Fibroblast of the aortic adventitia (primary cell): ENCODE measurements at places on chromosomes 2 and 18. TPM values are rescaled to one million over a fixed set of nuclear protein-coding genes. Genes with fewer than 3 reads are reported as not detected.
A peak's percentile ranks its signal among the peaks of the same experiment; 100 is the strongest.

SP5 gene
- total RNA-seq: not detected in 2 replicates

C2orf66 gene
- total RNA-seq: 0.27 TPM in 1 of 2 replicates, not detected in the other

NT5DC4 gene
- not detected in 2 replicates for total RNA-seq

- no peak for DNase-seq
Observed at GRCh38 chr2:239326831-239327535, 73.8 kb downstream of the HDAC4 start.

WIPF1 gene
- total RNA-seq: 20.5 and 24.6 TPM in 2 replicates

DNA sequence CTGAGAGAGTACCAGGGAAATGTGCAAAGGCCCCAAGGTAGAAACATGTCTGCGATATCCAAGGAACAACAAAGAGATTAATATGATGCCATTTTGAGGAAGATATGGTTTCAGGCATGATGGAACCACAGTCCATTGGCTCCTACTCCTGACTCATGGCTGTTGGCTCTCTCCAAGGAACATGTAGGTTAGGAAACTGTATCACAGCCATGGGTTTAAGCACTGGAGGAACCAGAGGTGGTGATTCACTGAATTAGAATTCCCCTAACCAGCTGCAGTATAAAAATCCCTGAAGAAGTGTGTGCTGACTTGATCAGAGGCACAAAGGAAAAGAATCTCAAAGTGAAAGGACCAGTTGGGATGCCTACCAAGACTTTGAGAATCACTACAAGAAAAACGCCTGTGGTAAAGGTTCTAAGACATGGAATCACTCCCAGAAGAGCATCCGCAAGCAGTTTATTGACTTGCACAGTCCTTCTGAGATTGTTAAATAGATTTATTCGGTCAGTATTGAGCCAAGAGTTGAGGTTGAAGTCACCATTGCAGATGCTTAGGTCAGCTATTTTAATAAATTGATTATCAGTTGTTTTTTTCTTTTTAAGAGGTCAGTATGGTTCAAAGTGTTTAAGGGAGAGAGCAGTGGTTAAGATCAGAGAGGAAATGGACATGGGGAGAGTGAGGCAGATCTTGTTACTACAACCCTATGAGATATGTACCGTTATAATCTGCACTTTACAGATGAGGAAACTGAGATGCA, 110.7 kb upstream of the OTX1 start:
- peak; percentile 84 for DNase-seq

DNA sequence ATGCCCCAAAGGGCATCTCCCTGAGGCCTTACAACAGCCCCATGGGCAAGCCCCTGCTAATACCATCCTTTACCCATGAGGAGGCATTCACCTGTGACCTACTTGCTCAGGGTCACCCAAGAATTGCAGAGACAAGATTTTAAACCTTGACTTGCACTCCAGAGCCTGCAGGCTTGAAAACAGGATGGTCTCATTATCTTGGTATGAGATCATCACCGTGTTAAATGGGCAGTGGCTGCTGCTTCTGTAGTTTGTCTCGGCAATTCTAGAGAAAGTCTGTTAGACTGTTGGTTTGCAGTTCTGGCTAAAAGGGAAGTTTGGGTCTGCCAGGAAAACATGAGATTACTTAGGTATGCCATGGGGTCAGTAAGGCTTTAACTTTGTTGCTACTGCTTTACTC, 698.9 kb downstream of the GALR1 start:
- DNase-seq: no peak

GRCh38 chr2:149858216-149858615, 270.6 kb upstream of the MMADHC start:
- DNase-seq: peak; percentile 64

SPATA3 gene
- not detected in 2 replicates for total RNA-seq

KCNIP3 gene
- total RNA-seq: 0.25 and 2.9 TPM in 2 replicates

LRATD1 gene
- total RNA-seq: 0.08 and 0.36 TPM in 2 replicates

DNA sequence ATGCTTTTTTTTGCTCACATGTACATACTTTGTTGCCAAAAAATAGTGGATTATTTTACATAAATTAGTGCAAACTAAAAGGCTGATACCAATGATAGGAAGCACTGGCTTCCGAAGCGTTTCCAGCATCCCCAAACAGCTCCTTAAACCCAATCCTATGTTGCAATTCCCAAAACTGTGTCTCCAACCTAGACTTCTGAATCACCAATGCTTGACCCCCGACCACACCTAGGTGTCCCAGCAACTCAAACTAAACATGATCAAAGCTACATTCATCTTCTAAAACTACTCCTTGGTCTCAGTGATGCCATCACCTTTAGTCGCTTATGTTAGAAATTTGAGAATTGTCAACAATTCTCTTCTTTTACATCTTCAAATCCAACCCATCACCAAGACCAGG, 13.4 kb downstream of the ATP8B1 start:
- DNase-seq: no peak

- DNase-seq: peak; percentile 90
Observed at GRCh38 chr2:55111570-55112228, 61.4 kb upstream of the RTN4 start.

- peak; percentile 47 for DNase-seq
Observed at GRCh38 chr2:17309741-17310339, 208.4 kb downstream of the RAD51AP2 start.

DNA sequence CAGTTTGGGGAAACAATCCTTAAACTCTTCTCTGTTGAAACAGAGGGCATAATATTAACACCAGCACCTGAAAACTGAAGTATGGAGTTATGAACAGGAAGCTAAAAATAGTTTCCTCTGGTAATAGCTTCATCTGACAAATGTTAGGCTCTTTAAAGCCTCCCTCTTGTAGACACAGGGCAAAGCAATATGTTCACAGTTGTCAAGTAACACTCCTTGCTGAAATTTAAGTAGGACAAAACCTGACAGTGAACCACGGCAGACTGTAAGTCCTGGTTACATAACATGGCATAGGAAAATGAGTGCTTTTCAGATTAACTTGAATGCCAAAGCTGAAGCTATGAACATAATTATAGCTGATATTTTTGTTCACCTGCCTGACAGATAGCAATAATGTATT, 172.9 kb downstream of the CMPK2 start:
- DNase-seq: no peak

DNA sequence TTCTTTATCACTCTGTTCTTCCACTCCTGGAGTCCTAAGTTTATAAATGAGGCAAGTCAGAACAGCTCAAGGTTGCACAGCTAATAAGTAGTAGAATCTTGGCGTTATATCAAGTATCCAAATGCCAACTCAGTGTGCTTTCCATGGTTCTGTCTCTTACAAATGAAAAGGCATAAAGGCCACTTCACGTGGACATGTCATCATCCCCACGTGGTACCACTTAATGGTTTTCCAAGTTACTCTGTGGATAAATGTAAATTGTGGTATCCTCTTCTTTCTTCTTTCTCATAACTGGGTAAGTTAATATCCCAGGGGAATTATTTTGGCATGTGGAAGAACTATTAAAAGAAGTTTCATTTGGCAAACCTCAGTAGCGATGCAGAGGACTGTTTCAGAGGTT, 131.5 kb upstream of the L3MBTL4 start:
- DNase-seq: peak; percentile 12

DNA sequence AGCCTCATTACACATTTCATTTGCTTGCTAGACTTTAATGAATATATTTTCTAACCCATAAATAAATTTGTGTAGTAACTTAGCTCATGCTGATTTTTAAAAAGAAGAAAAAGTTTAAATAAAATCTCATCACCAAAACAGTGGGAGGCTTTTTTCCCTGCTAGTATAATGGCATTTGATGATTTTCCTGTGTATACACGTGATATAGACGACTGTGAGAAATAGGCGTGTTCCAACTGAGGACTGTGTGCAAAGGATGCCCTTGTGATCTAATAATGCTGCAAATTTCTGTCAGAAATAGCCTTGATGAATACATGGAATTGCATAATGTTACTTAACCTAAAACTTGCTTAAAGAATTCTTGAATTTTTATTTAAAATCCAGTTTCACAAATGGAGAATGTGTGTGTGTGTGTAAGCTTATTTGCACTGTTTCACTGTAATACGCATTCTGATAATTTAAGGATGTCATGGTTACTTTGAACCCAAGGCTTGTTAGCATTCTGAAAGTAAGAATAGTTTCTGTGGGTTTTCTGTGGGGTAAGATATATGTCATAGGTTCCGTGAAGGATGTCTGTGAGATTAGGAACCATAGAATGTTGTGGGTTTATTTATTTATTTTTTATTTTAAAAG, 178.0 kb downstream of the DLGAP1 start:
- no peak for DNase-seq

GRCh38 chr2:102110596-102111334, 31.8 kb upstream of the IL1R1 start:
- DNase-seq: no peak

DNA sequence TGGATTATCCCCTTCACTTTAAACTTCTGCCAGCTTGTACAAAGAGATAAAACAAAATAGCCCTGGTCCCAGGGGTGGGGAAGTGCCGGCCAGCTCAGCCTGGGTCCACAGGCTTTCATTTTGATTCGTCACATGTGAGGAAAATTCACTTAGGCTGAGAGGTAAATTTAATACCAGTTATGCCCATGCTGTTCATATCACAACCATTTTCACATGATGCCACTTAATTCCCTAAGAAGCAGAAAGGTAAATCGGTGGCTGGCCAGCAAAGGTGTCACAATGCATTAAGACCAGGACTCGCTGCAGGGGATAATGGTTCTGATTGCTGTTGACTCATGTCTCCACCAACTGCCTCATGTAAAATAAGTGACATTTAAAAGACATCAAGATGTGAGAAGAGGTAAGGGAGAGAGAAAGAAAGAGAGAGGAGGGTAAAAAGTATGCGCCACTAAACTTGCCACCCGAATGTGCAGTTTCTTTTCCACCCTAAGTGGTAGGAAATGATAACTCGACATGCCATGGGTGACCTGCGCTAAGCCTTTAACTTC, 261.0 kb upstream of the SIX3 start:
- DNase-seq: no peak
